Activated CD4-positive, alpha-beta memory T cell treated with anti-CD3 and anti-CD28 coated beads for 36 hours (primary cell): ENCODE measurements at places on chromosomes 4 and X. TPM values are rescaled to one million over a fixed set of nuclear protein-coding genes. Genes with fewer than 3 reads are reported as not detected.

DNA sequence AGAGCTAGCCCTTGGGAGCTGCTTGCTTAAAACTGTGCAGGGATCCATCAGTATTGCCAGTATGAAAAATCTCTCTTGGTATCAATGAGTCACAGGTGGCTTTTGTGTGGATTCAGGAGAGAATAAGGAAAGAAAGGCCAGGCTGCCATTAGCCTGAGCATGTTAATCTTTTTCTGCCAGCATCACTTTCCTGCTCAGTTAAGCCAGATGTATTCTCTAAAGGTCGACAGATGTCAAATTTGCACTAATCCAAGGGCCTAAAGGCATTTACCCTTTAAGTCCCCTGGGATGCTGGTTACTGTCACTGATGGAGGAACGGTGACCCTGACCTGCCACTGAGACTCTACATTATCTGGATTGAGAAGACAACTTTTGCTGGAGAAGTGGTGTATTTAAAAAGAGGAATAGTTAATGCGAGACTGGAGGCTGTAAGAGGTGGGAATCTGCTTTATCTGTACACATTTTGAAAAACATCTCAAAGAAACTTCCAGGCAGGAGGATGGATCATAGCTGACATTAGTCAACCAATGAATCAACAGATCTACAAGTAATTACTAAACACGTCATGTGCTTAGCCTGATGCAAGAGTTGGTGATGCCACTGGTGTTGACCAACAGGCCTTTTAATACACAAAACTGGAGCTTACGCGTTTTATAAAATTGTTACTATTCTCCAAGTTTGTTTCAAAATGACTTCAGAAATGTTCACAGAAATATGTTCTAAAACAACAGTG lies 241.4 kb upstream of the ANXA3 start:
- no peaks in the 10 kb centered on the region for H3K36me3 ChIP-seq
- no peak overlapping the region for H3K27ac ChIP-seq
- H3K27me3 ChIP-seq = peaks cover 6% of the 10 kb centered on the region
- no peak overlapping the region for H3K4me3 ChIP-seq

DNA sequence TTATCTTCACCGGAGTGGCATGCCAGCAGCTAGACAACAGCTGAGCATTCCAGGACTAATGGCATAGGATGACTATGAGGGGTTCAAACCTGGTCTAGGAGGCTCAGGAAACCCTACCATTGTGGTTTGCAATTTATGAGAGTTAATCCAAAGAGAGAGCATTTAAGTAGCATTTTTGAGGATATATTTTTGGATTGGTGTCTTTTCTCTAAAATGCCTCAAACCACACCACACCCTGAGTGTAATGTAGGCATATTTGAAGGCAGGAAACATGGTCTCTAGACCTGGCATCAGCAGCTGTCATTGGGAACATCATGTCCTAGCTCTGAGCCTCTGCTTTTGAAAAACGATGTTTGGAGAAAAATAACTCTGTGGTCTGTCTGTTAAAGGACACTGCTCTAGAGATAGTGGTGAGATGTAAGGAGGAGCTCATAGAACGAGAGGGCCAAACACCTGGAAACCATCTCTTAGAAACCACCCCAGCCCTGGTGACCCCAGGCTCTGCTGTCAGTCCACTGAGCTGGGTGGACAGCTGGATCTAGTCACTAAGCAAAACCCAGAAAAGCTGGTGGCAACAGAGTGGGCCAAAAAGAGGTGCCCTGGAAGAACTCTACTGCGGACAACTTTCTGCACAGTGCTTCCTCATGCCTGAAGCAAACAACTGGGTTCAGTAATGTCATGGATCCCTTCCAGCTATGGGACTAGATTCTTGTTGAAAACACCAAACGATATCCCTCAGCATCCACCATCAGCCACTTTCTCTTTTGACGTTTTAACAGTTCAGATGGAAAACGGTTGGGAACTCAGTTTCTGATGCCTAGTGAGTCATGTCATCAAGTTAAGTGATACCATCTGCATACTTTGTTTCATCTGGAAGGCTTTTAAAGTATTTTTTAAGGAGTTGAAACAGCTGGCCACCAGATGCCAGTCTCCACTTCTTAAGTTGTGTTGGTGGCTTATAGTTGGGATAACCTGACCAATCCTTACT lies 100.2 kb upstream of the C1QTNF7 start:
- H3K27ac ChIP-seq = no peak overlapping the region
- no peak overlapping the region for H3K4me3 ChIP-seq
- H3K27me3 ChIP-seq = peaks cover 2% of the 10 kb centered on the region
- H3K36me3 ChIP-seq = no peaks in the 10 kb centered on the region
- no peak for DNase-seq
- H3K4me1 ChIP-seq = no peaks in the 10 kb centered on the region

GRCh38 chr4:8728536-8729407 lies 136.2 kb downstream of the CPZ start:
- H3K27me3 ChIP-seq = no peaks in the 10 kb centered on the region
- H3K4me1 ChIP-seq = no peaks in the 10 kb centered on the region
- no peak overlapping the region for H3K27ac ChIP-seq
- no peaks in the 10 kb centered on the region for H3K36me3 ChIP-seq
- DNase-seq = no peak
- H3K4me3 ChIP-seq = no peak overlapping the region

GRCh38 chrX:105190252-105190853 lies 30.1 kb downstream of the TEX13A start:
- H3K27ac ChIP-seq = no peak overlapping the region
- H3K4me1 ChIP-seq = no peaks in the 10 kb centered on the region
- H3K4me3 ChIP-seq = no peak overlapping the region
- H3K36me3 ChIP-seq = no peaks in the 10 kb centered on the region
- no peaks in the 10 kb centered on the region for H3K27me3 ChIP-seq

- no peak overlapping the region for H3K4me3 ChIP-seq
- no peaks in the 10 kb centered on the region for H3K27me3 ChIP-seq
- DNase-seq = no peak
- H3K4me1 ChIP-seq = no peaks in the 10 kb centered on the region
- no peaks in the 10 kb centered on the region for H3K36me3 ChIP-seq
Observed at GRCh38 chr4:183599284-183599683, 59.7 kb downstream of the RWDD4 start.

GRCh38 chr4:35970366-35970960 lies 273.9 kb downstream of the ARAP2 start:
- peak; percentile 53 for DNase-seq
- peaks cover 11% of the 10 kb centered on the region for H3K4me1 ChIP-seq
- no peak overlapping the region for H3K27ac ChIP-seq

GRCh38 chr4:185796176-185796575 lies 15.8 kb downstream of the SORBS2 start:
- H3K27ac ChIP-seq = no peak overlapping the region
- peaks cover 2% of the 10 kb centered on the region for H3K27me3 ChIP-seq
- H3K4me1 ChIP-seq = no peaks in the 10 kb centered on the region
- DNase-seq = no peak
- H3K36me3 ChIP-seq = no peaks in the 10 kb centered on the region
- H3K4me3 ChIP-seq = no peak overlapping the region

GRCh38 chr4:144213371-144213770 lies 72.9 kb upstream of the GYPA start:
- peaks cover 3% of the 10 kb centered on the region for H3K27me3 ChIP-seq
- H3K27ac ChIP-seq = no peak overlapping the region
- DNase-seq = no peak
- no peak overlapping the region for H3K4me3 ChIP-seq
- H3K36me3 ChIP-seq = no peaks in the 10 kb centered on the region

GRCh38 chrX:18537068-18537467 lies 111.7 kb downstream of the CDKL5 start:
- no peak overlapping the region for H3K4me3 ChIP-seq
- H3K27me3 ChIP-seq = no peaks in the 10 kb centered on the region
- peaks cover 4% of the 10 kb centered on the region for H3K4me1 ChIP-seq
- no peak overlapping the region for H3K27ac ChIP-seq
- peaks cover 6% of the 10 kb centered on the region for H3K36me3 ChIP-seq

DNA sequence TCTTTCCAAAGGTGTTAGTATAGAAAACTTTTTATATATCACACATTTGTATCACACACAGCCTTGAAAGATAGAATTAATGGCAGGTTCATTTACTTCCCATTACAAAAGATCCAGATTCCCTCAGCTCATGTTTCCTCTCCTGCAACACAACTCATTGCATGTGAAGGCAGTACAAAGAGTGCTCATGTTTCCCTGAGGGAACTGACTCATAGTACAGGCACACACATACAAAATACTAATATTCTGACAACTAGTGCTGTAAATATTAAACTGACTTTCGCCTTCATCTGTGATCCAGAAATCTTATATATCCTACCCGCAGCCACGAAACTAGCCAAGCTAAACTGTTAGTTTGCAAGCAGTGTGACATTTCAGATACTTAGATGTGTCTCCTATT lies 819.8 kb upstream of the PCDH7 start:
- no peaks in the 10 kb centered on the region for H3K36me3 ChIP-seq
- H3K27ac ChIP-seq = no peak overlapping the region
- no peaks in the 10 kb centered on the region for H3K27me3 ChIP-seq
- no peak overlapping the region for H3K4me3 ChIP-seq
- no peak for DNase-seq

- H3K27ac ChIP-seq = no peak overlapping the region
- H3K4me3 ChIP-seq = no peak overlapping the region
- no peaks in the 10 kb centered on the region for H3K4me1 ChIP-seq
- H3K27me3 ChIP-seq = no peaks in the 10 kb centered on the region
Observed at GRCh38 chr4:25402521-25402920, 25.5 kb downstream of the ANAPC4 start.

DNA sequence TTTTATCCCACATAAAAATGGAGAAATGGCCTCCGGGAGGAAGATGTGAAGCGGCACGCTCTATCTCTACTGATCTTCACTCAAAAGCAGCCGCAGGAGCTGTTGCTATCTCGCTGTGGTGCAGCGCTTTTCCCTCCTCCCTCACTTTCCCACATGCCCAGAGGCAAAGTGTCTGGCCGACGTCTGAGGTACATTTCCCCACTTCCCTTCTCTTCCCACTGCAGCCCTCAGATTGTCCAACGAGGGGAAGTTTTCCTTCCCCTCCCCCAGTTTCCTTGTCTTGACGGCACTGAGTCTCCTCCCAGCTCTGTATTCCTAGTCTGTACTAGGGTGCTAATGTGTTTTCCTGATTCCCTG lies 660 bp upstream of the COL25A1 start:
- no peak for DNase-seq
- peak overlapping the region; percentile 62 for H3K4me3 ChIP-seq
- no peak overlapping the region for H3K27ac ChIP-seq
- peaks cover 11% of the 10 kb centered on the region for H3K4me1 ChIP-seq
- H3K36me3 ChIP-seq = no peaks in the 10 kb centered on the region
- peaks cover 46% of the 10 kb centered on the region for H3K27me3 ChIP-seq

DNA sequence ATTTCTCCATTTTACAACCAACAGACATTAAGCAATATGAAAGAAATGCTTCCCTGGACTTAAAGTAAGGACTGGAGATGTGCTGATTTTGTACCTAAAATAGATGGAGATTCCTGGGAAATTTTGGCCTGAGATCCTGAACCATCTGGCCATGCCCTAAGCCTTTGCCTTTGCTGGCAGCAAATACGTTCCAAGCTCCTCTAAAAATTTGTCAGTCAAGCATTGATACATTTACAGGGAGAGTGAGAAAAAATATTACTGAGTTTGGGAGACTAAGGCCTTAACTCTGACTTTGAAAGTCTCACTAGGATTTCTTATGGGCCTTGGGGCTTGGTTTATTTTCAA lies 63.9 kb downstream of the FHDC1 start:
- DNase-seq = no peak
- no peak overlapping the region for H3K4me3 ChIP-seq
- H3K27me3 ChIP-seq = peaks cover 13% of the 10 kb centered on the region
- no peak overlapping the region for H3K27ac ChIP-seq
- H3K36me3 ChIP-seq = no peaks in the 10 kb centered on the region

GRCh38 chrX:103780336-103781061 lies 3.9 kb downstream of the PLP1 start:
- no peaks in the 10 kb centered on the region for H3K27me3 ChIP-seq
- no peak overlapping the region for H3K4me3 ChIP-seq
- no peak overlapping the region for H3K27ac ChIP-seq
- H3K4me1 ChIP-seq = no peaks in the 10 kb centered on the region
- H3K36me3 ChIP-seq = no peaks in the 10 kb centered on the region
- DNase-seq = no peak

DNA sequence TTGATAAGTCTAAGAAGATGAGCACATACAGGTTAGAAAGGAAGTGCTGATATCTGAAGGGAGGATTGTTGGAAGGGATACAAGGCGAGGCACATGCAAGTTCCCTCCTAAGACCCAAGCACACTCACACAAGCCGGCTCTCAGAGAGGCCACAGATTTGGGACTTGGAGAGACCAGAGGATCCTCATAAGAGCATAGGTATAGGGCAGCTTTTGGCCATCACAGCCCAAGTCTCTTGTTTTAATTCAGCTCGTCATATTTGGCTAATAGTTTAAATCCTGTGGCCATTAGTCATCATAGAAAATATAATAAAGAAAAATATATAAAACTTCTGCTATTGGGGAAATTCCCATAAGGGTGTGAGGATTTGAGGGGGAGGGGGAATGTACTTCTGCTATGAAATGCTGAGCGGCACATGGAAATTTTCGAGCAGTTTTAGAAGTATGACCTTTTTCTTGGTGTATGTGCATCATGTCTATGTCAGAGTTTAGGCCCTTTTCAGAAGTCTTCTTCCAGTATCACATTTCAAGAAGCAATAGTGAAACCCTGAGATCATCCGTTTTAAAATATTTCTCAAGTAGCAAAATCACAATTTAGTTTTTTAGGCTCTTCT lies 97.7 kb downstream of the NFKB1 start:
- no peaks in the 10 kb centered on the region for H3K27me3 ChIP-seq
- peaks cover 70% of the 10 kb centered on the region for H3K4me1 ChIP-seq
- peaks cover 78% of the 10 kb centered on the region for H3K36me3 ChIP-seq

- no peaks in the 10 kb centered on the region for H3K36me3 ChIP-seq
- no peak for DNase-seq
- H3K4me3 ChIP-seq = no peak overlapping the region
Observed at GRCh38 chrX:17876135-17876534, 15.0 kb upstream of the RAI2 start.

DNA sequence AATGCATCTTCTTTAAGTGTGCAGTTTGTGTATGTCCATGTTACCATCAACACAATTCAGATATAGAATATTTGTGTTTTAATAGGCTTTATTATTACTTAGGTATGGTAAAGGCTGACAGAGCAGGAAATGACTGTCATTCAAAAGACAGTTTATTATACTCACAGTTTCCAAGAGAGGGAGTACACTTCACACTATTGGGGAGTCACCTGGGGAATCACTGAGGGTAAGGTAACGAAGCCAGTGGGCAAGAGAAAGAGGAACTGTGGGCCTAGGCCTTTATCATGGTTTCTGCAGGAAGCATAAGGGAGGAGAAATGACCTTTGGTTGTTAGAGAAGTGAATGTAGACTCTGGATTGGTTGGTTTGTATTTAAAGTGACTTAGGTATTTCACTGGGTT lies 235.1 kb upstream of the HCCS start:
- no peak for DNase-seq
- no peaks in the 10 kb centered on the region for H3K4me1 ChIP-seq
- no peak overlapping the region for H3K4me3 ChIP-seq
- no peaks in the 10 kb centered on the region for H3K27me3 ChIP-seq
- H3K27ac ChIP-seq = no peak overlapping the region

GRCh38 chr4:88629826-88630225 lies 37.5 kb downstream of the HERC3 start:
- H3K27ac ChIP-seq = no peak overlapping the region
- H3K36me3 ChIP-seq = peaks cover 16% of the 10 kb centered on the region
- no peak overlapping the region for H3K4me3 ChIP-seq
- H3K27me3 ChIP-seq = no peaks in the 10 kb centered on the region

Gene RBM47
- 1.7 TPM for total RNA-seq

Gene SMIM31
- not detected for total RNA-seq

Gene TRO
- 2.3 TPM for total RNA-seq

Gene DGKK
- not detected for total RNA-seq

Gene ITIH6
- not detected for total RNA-seq
